ENCODE measurements at places on chromosomes 7 and 10.

DNA sequence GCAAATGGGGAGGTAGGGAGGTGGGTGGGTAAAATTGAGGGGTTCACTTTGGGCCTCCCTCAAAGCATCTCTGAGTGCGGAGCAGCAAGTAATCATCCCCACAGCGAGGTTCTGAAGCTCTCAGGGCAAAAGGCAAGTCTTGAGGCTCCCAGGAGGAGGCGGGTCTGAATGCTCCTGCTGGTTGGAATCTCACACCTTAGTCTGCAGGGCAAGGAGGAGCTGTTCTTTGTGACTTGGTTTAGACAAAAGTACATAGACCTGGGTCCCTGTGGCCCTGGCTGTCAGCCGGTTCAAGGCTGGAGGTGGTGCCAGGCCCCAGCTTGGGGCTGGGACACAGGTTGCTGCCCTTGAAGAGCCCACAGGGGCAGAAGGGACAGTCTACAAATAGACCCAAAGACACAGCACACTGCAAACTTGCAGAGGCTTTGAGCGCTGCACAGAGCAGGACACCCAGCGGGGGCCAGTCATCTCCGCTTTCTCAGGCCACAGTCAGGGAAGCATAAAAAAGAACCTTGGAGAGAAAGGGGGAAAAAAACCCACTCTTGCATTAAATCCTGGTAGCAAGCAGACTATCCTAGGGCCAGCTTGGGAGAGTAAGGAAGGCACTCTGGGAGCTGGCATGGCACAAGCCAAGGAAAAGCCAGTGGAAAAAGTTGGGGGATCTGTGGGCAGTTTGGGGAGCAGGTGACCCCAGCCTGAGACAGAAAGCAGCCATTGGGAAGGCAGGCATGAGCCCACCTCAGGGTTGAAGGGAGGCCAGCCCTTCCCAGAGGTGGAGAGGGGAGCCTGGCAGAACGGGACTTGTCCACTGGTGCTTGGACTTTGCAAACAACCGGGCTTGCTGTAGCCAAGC is 926 bp upstream of the C10orf71 start:
- DNase-seq: no peak

GRCh38 chr10:103828587-103829197 is 26.7 kb downstream of the SH3PXD2A start:
- DNase-seq: no peak

GRCh38 chr10:114565066-114565465 is 93.0 kb downstream of the ABLIM1 start:
- no peak for DNase-seq

DNA sequence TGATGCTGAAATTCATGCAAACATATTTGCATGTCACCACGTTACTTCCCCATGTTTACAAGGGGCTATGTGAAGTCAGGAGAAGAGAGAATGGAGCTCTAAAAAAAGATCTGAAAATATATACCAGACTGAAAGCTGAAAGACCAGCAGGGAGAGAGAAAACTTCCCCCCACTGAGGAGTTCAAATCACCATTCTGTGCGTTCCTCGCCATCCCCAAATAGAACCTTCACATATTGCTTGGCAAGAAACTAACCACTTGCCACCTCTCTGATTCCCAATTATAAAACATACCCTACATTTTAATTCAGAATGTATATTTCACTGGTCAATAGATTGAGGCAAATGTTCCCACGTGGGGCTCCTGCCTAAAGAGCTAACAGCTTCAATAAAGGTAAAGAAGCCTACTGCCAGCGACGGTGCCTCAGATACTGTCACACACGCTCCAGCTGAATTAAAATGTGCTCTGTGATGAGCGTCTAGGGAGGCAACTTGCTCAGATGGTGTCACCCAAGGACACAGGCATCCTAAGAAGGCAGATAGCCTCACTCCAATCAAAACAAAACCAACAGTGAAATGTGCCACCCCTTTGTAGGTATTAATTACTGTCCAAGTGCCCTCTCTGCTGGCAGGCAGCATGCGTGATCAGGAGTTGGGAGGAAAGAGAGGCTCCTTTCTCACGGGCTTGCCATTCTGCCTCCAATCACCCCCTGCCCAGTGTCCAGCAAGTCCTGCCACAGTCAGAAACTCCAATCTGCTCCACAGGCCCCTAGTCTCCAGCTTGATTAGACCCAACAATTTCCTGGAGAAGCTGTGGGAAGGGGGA is 298.2 kb downstream of the GRID1 start:
- DNase-seq: no peak

- DNase-seq: no peak
Observed at GRCh38 chr7:1930381-1931065, 260.4 kb downstream of the ELFN1 start.

DNA sequence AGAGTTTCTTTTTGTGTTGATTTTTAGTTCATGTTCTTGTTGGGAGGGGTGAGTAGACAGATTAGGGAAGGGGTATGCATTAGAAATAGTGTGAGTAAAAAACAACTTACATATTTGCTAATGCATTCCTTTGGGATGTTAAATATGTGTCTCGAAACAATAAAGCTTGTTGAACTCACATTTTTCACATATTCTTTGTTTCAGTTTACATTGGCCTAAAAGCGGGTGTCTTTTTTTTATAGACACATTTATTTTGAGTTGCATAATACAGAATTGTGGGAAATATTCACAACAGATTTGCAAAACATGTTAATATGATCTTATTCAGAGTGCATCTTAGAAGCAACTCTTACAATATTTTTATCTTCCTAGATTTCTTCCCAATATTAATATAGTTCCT is 337.5 kb upstream of the CNTNAP2 start:
- DNase-seq: no peak

DNA sequence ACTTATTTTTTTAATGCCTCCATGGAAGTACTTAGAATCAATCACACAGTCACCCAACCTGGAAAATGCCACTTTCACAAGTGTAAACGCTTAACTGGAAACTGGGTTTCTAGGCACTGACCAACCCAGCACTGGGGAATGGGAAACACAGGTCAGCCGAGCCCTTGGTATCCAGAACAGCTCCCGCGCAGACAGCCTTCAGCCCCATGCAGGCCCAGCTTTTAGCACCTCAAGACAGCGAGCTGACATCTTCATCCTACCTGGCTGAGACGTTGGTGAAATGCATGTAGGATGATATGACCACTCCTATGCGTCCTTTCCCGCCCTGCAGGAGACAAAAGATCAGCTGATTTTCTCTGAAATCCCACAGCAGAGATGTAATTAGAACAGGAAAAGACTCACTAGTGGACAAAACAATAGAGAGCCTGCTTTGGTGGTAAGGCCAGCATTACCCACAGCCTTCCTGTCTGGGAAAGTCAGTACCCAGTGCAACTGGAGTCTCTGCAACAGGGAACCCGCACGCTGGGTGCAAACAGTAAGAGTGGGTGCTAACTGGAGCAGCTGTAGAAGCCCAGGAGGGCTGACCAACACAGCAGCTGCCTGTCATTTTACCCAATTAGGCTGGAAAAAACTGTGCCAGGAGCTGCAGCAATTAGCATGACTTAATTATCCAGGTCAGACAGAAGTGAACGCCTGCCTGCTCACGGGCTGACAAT is 153.7 kb downstream of the TNS3 start:
- DNase-seq: no peak

- DNase-seq: no peak
Observed at GRCh38 chr7:117993377-117994003, 120.2 kb upstream of the CTTNBP2 start.

- no peak for DNase-seq
Observed at GRCh38 chr7:111982804-111983203, 223.4 kb downstream of the DOCK4 start.

- DNase-seq: no peak
Observed at GRCh38 chr10:63169624-63170023, 36.5 kb downstream of the NRBF2 start.

DNA sequence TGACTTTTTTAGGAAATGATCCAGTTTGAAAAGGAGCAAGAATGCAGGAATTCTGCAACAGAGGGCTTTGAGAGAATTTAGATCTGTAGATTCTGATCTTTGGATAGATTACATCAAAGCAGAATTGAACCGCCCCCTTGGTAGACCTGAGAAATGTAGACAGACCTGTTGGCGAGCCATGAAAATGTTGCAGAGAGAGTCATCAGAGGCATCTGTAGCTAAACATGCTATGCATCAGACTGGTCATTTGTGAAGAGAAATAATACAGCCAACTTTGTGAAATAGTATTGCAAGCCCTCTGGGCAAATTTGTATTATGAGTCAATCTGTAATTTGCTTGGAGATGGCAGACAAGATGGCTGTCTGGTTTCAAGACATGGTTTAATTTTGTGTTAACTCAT is 4.3 kb upstream of the C1GALT1 start:
- DNase-seq: no peak

DNA sequence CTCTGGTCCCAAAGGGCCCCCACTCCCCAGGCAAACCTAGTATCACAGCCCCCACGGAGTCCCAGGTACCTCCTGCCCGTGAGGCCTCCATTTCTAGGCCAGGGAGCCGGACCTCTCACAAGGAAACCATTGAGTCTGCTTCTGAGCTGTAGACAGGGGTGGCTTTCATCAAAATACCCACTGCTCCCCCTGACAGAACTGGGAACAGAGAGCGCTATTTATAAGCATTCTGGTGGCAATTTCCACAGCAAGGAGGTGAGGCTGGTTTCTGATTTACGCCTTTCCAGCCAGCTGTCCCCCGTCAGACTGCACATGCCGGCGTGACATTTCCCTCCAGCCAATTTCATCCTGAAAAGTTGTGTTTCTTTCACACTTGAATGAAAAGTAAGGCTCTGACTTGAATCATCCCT is 407.5 kb upstream of the PRKCQ start:
- no peak for DNase-seq

GRCh38 chr7:159004411-159004810 is 140.3 kb downstream of the VIPR2 start:
- no peak for DNase-seq

- no peak for DNase-seq
Observed at GRCh38 chr7:1121476-1121875, 33.6 kb downstream of the GPER1 start.

DNA sequence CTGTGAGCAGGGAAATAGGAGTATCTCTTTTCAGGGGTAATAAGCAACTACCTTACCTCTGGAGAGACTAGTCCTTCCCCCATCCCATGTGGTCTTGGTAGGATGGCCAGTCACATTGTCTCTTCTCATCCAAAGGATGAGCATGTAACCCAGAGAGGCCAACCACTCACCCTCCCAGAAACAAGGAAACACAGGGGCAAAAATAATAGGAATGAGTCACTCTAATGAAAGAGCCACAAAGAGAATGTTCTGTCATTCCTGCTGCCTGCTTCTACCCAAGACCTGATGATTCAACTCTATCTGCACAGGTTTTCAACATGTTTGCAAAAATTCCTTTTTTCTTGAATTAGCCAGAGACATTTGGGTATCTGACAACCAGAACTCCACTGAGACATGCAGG is 99.3 kb upstream of the NFE2L3 start:
- DNase-seq: no peak

GRCh38 chr10:90179696-90180407 is 478.5 kb downstream of the KIF20B start:
- no peak for DNase-seq

DNA sequence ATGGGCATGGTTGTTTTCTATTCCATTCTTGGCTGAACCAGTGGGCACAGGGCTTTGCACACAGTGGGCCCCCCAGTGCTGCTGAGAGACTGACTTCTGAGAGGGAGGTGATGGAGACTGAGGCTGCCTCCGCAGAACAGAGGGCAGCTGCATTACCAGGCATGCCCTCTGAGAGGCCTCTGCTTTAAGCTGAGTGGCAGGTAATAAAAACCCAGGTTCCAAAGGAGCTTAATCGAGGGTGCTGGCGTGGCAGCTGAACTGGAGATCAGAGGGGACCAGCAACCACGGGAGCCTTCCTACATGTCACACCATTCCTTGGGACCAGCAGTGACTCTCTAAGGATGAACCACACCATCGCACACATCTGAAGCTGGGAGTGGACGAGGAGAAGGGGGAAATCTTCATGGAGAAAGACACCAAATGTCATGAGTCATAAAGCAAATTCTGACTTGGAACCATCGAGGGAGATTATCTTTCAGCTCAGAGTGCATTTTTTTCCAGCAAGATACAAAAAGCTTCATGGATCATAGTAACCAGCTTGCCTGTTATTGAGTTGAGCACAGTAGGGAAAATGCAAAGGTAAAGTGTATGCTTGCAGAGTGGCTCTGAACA is 24.6 kb downstream of the HIPK2 start:
- no peak for DNase-seq

GRCh38 chr7:138483531-138483930 is 23.5 kb downstream of the TRIM24 start:
- DNase-seq: no peak

DNA sequence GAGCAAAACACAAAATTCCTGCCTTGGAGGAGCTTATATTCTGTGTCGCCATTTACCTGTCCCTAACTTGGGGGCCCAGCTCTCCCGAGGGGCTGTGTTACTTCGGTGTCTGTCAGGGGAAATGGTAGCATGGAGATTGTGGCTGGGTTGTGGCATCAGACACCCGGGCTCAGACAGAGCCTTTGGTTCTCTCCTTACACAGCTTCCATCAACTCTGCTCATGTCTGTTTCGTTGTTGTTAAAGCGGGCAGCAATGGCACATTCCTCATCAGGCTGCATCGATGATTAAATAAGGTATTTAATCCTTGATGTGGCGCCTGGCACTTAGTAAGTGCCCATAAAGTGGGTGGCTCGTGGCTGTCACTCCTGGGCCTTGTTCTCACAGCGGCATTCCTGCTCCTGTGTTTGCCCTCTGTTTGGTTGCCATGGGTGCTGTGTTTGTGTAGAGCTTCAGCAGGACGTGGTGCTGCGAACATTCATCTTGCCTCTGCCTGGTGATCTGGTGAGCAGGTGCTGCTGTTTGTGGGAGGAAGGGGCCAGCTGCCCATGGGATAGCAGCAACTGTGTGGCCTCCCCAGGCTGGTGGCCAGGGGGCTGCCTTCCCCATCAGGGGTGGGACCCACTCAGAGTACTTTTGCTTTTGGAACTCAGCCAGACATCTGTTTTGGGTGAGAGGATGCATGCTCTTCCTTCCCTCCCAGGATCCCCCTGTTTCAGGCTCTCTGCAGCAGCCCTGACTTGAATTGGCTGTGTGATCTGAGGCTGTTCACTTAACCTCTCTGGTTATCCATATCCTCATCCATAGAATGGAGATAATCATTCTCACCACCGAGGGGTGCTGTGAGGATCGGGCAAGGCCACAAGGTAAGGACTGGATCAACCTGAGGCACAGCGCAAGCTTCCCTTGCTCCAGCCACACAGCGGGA is 207.2 kb upstream of the SVIL start:
- DNase-seq: no peak

DNA sequence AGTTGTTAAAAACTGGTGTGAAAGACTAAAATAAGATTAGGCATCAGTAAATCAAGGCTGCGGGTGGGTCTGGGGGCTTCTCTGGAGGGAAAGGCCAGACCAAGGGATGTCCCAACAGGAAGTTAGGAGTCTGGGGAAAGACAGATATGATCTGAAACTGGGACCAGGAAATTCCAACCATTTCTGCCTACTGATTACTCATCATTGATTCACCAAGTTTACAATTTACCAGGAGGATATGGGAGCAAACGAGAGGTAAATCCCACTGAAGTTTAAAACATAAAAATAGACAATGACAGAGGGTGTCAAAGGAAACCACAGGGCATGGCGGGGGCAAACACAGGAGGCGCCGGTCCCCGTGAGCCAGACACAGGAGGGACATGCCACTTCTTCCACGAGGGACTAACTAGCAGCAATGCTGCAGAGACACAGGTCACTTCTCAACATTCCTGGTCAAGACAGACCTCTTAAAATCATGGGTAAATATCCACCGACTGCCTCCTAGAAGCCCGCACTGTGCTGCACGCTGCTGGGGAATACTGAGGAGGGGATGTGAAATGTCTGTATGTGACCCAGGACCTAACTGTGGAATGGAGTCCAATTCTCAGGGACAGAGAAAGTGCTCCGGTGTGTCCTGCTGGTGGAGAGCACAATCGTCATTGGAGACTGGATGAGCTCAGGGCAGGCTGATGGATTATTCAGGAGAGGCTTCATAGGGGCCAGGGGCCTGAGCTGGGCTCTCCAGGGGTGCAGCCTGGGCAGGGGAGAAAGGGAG is 153.4 kb upstream of the KLF14 start:
- DNase-seq: no peak
